ENCODE measurements at places on chromosomes 12 and 14.

- no peak for DNase-seq
Measured at GRCh38 chr12:112850383-112850782, 56.4 kb upstream of the OAS1 start.

GRCh38 chr14:90665321-90666000 is 150.8 kb downstream of the TTC7B start:
- no peak for DNase-seq

- DNase-seq = no peak
Measured at GRCh38 chr14:54787261-54787660, 115.4 kb downstream of the GCH1 start.

GRCh38 chr14:55585854-55586253 is 5.8 kb downstream of the KTN1 start:
- DNase-seq = no peak

- DNase-seq = peak; percentile 65
Measured at GRCh38 chr14:61420326-61420725, 98.9 kb downstream of the PRKCH start.

DNA sequence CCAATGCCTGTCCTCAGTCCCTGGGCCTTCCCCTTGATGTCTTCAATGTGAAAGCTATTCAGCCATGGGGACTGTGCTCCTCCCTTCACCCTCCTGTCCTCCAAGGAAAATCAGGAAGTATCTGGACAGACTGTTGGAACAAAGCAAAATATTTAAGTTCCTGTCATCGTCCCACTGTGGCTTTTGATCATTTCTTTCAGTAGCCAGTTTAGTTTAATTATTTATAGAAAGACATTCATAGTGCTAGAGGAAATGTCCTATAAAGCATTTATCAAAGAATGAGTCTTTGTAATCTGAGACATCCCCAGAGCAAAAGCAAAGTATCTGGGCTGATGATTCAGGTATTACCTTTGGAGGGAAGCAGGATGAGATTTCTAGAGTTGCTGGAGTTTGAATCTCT is 254.1 kb downstream of the NRXN3 start:
- DNase-seq = no peak

DNA sequence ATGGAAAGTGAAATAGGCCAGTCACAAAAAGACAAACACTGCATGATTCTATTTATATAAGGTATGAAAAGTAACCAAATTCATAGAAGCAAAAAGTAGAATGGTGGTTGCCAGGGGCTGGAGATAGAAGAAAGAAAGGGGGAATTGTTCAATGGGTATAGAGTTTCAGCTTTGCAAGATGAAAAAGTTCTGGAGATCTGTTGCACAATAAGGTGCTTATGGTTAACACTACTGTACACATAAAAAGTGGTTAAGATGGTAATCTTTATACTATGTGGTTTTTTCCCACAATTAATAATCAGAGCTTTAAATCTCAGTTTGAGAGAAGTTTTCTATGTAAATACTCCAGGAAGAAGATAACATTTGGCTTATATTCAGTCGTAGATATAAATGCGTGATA is 73.4 kb downstream of the SLC38A4 start:
- no peak for DNase-seq

- no peak for DNase-seq
Measured at GRCh38 chr14:80575763-80576162, 364.5 kb upstream of the DIO2 start.

DNA sequence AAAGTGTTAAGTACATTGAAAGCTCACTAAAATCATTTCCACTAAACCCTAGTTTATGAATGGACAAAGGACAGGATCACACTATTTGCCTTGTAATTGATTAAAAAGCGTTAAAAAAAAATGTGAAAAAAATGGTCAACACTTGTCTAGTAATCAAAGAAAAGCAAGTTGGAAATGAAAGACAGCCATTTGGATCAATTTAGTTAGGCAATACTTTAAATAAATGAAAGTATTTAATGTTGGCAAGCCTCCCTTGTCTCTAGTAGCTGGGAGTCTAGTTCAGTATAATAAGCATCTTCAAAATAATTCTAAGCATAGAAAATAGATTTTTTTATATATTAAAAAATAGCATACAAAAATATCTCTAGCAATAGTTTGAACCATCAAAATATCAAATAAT is 14.2 kb upstream of the CNIH1 start:
- no peak for DNase-seq
